ENCODE measurements at places on chromosomes 6 and 20. TPM values are rescaled to one million over a fixed set of nuclear protein-coding genes. Genes with fewer than 3 reads are reported as not detected.

GRCh38 chr6:37607944-37608343 lies 89.7 kb downstream of the MDGA1 start:
- DNase-seq = no peak

GRCh38 chr6:15500078-15500740 lies 162.6 kb downstream of the DTNBP1 start:
- DNase-seq = no peak

GRCh38 chr20:59824711-59825562 lies 108.5 kb downstream of the SYCP2 start:
- DNase-seq = no peak

DNA sequence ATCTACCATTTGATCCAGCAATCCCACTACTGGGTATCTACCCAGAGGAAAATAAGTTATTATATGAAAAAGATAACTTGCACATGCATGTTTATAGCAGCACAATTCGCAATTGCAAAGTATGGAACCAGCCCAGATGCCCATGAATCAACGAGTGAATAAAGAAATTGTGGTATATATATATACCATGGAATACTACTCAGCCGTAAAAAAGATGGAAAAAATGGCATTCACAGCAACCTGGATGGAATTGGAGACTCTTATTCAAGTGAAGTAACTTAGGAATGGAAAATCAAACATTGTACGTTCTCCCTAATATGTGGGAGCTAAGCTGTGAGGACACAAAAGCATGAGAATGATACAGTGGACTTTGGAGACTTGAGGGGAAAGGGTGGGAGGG lies 100.0 kb upstream of the ADGRF4 start:
- no peak for DNase-seq

GRCh38 chr20:57735831-57736737 lies 26.3 kb upstream of the PMEPA1 start:
- no peak for DNase-seq

GRCh38 chr6:44456070-44456965 lies 68.8 kb downstream of the CDC5L start:
- peak; percentile 78 for DNase-seq

DNA sequence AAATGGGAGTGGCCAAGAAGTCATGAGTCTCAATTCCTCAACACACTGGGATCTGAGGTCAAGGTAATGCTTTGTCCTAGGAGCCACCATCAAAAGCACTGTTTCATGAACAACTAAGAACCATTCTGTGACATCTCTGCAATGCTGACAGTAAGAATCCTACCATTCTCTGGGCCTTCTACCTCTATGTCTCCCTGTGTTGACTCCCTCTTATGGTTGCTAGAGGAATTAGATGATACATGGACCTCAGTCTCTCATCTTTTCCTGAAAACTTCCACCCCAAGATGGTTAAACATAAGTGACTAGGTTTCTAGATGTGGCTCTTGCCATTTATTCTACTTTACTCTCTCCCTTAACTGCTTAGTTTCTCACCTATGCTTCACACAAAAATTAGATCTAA lies 9.1 kb downstream of the MTRF1L start:
- DNase-seq = no peak

GRCh38 chr6:6436366-6436765 lies 115.9 kb upstream of the F13A1 start:
- DNase-seq = no peak

GRCh38 chr6:158942349-158942748 lies 57.7 kb downstream of the RSPH3 start:
- DNase-seq = no peak

DNA sequence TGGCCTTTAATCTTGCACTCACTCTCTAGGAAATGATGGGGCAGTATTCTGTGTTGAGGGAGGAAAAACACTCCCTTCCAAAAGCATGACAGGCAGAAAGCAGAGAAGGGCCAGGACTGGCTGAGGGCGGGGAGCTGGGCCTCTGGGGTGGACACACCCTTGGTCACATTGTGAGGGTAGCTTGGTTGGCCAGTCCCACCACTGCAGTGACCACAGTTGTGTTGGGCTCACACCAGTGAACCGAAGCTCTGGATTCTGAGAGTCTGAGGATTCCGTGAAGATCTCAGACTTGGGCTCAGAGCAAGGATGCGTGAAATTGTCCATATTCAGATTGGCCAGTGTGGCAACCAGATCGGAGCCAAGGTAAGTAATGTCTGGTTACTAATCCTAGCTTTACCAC lies at the start of gene TUBB1:
Gene TUBB1, plus strand, starts transcription at position 213 of the 400 bp plus-strand sequence. Its CDS starts 94 bp downstream, at position 307.
- DNase-seq = no peak

- peak; percentile 57 for DNase-seq
These were observed 61.0 kb upstream of the ARMH2 start for GRCh38 chr6:24859608-24860200.

DNA sequence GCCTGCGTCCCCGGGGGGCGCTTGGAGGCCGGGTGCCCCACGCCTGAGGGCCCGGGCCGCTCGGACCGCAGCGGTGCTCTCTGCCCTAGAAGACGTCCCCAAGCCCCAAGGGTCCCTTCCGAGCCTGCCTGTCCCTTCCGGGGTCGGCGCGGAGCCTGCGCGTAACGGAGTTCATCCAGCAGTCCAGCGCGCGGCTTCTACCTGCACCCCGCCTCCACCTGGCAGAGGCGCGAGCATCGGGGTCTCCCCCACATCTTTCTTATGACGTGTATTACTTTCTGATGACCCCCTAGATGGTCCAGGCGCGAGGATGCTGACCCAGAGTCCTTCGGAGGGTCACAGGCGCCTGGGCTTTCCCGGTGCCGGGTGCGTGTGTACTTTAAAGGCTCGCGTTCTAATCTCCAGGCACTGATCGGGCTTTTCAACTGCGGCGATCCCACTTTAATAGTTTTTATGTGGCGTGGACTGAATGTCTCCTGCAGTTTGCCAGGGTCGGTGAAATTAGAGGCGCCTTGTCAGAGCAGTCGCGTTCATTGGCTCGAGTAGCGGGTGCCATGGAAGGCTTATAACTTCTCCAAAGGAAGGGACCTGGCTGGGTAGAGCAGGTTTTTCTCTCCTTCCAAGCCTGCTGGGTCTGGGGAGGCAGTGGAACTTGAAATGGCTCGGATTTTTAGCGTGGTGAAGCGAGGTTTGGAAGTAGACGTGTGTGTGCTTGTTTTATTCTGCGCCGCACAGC lies 912 bp downstream of the EYA4 start:
- no peak for DNase-seq

DNA sequence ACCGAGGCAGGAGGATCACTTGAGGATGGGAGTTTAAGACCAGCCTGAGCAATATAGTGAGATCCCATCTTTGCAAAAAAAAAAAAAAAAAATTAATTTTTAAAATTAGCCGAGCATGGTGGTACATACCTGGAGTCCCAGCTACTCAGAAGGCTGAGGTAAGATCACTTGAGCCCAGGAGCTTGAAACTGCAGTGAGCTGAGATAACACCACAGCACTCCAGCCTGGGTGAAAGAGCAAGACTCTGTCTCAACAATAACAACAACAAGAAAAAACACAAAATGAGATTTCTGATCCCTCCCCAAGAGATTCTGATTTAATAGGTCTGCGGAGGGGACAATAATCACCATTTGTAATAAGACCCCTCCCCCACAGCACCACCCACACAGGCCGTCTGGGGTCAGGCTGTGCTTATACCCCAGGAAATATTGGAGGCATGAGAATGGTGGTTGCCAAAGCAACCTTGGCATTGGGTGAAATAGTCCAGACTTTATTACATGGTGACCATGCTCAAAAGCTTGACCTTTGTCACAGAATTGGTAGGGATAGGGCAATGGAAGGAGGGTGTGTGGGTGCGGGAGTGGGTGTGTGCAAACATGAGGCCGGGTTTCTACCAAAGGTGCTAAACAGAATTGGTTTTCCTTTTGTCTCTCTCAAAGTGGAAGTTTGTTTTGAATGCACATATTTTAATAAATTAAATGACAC lies 24.4 kb upstream of the ADTRP start:
- peak; percentile 36 for DNase-seq

DNA sequence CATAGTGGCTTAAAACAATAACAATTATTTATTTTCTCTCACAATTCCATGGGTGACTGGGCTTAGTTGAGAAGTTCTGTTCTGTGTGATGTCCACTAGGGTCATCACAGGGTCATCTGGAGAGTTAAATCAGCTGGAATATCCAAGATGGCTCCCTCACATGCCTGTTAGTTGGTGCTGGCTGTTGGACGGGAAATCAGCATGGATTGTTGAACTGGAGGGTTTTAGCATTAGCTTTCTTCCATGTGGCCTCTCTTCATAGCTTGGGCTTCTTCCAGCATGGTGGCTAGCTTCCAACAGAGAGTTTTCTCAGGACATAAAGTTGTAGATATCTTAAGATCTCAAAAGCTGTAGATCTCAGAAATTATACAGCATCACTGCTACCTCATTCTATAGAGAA lies 19.6 kb downstream of the MARCKS start:
- no peak for DNase-seq

DNA sequence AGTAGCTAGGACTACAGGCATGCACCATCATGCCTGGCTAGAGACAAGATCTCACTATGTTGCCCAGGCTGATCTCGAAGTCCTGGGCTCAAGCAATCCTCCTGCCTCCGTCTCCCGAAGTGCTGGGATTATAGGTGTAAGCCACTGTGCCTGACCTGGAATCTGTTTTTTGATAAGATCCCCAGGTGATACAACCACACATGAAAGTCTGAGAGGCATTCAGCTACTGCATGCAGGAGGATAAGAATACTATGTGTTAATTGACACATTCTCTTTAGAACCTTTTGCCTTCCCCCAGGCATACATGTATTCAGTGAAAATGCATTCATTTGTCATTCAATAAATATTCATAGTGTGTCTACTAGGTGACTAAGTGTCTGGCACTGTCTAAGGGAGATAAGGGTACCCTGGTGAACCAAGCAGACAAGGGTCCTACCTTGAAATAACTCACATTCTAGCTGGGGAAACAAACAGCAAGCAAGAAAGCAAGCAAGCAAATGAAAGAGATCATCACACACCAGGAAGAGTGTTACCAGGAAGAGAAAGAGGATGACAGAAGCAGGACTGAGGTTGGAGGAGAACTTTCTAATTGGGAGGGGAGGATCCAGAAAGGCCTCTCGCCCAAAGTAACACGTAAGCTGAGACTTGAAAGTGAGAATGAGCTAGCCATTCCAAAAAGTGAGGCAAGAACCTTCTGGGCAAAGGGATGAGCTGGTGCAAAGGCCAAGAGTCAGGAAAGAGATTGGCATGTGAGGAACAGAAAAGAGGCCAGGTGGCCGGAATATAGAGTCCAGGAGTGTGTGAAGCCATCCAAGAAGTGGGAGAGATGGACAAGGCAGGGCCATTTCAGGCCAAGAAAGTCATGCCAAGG lies 6.5 kb downstream of the GFOD1 start:
- peak; percentile 31 for DNase-seq

- no peak for DNase-seq
These were observed 446.1 kb upstream of the SULF2 start for GRCh38 chr20:48231253-48231930.

- no peak for DNase-seq
These were observed 709.6 kb upstream of the MARCKS start for GRCh38 chr6:113147544-113147943.

- no peak for DNase-seq
These were observed 9.4 kb upstream of the OCSTAMP start for GRCh38 chr20:46559685-46560440.

GRCh38 chr6:143159001-143159400 lies 98.3 kb downstream of the AIG1 start:
- DNase-seq = peak; percentile 52

DNA sequence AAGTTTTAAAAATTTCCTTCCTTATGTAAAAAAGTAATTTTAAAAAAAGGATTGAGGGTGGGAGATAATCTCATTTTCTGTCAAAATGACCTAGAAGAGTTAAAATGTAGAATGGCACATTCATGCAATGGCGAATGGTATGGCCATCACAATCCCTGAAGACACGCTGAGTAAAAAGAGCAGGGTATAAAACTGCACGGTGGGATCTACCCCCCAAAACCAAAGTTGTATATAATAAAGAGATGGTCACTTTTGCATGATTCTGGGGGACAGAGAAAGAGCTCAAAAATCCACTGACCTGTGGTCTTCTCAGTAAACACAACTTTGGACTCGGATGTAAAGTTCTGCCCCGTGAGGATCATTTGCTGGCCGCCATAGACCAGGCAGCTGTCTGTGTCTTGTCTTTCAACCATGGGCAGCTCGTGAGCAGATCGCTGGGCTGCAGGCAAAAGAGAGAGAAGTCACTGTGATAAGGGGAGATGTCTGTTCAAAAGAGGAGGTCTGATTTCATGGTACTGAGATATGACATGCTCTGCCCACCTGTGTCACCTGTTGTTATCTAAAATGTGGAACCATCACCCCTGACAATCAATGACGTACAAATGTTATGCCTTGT lies 88.2 kb downstream of the NFATC2 start:
- no peak for DNase-seq

DNA sequence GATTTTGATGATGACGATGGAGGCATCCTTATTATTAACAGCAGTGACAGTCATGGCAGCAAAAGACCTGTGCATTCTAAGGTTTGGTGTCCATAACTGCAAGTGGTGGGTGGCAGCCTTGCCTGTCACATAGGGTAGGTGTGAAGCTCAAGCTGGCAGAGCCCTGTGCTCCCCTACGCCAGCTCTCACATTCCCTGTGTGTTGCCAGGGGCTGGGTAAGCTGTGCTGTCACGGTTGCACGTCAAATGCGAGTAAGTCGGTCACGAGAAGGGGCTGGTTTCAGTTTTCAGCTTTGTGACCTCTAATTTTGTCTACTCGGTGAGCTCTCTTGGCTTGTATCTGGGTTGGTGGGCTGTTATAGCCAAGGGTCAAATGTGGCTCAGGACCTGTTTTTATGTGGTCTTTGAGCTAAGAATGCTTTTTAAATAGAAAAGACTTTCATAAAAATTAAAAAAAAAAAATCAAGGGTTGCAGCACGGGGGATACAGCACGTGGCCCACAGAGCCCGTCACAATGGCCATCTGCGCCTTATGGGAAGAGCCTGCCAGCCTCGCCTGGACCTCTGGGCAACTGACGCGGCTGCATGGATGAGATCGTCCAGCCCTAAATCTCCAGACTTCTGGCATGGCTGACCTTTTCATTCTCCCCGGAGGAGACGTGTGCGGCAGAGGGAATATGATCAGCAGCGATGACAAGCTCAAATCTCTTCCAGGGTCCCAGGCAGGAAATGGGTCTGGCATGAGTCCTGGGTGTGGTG lies 148.5 kb downstream of the PHACTR3 start:
- DNase-seq = no peak

- DNase-seq = no peak
These were observed 72.6 kb upstream of the SLC4A11 start for GRCh38 chr20:3311623-3312022.

Gene RALGAPB
- total RNA-seq = 23.3 TPM

Gene ECT2L
- total RNA-seq = 0.10 TPM

Gene ARG1
- not detected for total RNA-seq

Gene OR2H1
- total RNA-seq = not detected

Gene MYT1
- total RNA-seq = under 0.01 TPM

Gene KCNK5
- 2.3 TPM for total RNA-seq

Gene ADGRG6
- total RNA-seq = 26.1 TPM

Gene MUC21
- not detected for total RNA-seq

Gene SEL1L2
- not detected for total RNA-seq

Gene C6orf58
- 1.0 TPM for total RNA-seq

Gene CCN6
- total RNA-seq = 5.4 TPM

Gene TRIM40
- total RNA-seq = not detected

Gene LY6G6F
- total RNA-seq = not detected

Gene ZBP1
- not detected for total RNA-seq

All from renal cortical epithelial cell (primary cell).